ENCODE measurements at places on chromosomes 12 and 14.

GRCh38 chr12:127414636-127415035 is 852.3 kb upstream of the TMEM132C start:
- DNase-seq: no peak

- no peak for DNase-seq
These were observed 41.0 kb upstream of the DICER1 start for GRCh38 chr14:95198320-95198719.

DNA sequence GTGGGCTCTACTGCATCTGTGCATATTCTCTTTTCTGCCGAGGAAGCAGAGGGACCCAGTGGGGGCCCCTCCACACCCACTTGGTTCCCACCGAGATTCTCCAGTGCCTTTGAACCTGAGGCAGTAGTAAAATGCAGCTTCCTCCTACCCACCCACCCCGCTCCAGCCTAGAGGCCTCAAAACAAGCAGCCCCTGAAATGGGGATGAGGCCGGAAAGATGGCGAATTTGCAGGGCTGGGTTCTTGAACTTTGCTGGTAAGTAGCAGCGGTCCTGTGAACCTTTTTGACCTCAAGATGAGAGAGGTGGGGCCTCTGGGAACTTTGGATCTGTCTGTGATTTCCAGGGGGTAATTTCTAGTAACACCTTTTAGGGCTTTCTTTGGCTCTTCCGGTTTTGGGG is 15.4 kb downstream of the PLEKHG3 start:
- DNase-seq: no peak

DNA sequence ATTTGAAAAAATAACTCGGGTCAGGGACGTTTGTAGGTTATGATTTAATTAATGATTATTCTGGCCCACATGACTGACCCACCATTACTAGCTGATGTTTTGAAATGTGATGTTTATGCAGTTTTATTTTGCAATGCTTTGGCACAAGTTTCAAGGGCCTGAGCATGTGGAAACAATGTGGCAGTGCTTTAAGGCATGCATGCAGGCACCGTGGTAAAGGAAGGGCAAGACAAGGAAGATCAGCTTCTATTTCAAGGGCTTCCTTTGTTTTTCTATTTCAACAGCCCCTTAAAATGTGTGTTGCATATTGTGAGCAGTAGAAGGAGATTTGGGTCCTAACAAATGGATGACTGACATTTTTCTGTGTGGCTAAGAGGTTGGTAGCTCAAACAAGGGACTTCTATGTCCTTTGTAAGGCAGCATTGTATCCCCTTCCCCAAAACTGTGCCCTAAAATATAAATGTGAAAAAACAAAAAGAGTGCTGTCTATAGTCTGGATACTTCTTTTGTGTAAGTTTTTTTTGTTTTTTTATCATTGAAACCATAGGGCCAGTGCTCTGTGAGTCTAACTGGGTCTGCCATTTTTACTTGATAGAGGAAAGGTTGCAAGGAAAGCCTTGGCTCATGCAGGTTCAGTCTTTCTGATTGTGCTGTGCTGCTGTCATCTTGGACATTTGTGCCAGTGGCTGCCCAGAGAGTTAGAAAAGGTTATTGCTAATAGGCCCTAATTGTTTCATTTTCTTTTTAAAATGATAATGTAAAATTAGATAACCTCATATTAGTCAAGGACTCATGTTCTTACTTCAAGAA is 103.5 kb downstream of the FGD4 start:
- peak; percentile 43 for DNase-seq

All from GM23338 (cell line).